HTR-8/SVneo (cell line): ENCODE measurements at places on chromosomes 2 and 18.

GRCh38 chr2:32931945-32932709 lies 14.6 kb upstream of the LTBP1 start:
- DNase-seq = no peak

DNA sequence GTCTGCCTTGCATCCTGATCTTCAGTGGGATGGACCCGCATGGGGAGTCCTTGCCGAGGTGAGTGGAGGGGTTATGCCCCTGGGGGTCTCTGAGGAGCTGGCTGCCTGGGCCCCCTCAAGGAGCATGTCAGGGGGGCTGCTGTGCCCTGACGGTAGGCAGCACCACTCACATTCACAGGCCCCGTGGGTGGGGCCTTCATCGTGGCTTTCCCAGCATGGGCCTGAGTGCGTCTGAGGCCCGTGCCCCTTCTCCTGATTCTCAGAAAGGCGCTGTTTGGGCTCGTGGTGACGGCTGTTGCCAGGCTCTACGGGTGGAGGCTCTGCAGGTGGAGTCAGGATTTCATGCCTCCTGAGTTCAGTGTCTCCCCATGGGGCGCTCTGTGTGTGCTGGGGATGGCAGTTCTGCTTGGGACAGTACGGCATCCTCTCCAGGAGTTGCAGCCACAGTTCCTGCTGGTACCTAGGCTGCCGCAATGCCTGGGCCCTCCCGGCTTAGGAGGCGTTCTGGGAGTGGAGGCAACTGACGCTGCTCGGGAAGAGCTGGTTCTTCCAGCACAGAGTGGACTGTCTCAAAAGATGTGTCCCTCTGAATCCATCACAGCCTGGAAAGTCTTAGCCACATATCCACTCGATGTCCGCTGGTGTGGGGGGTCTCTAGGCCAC lies 57.3 kb downstream of the NTSR2 start:
- DNase-seq = no peak

GRCh38 chr2:168145426-168146310 lies 101.7 kb downstream of the STK39 start:
- no peak for DNase-seq

DNA sequence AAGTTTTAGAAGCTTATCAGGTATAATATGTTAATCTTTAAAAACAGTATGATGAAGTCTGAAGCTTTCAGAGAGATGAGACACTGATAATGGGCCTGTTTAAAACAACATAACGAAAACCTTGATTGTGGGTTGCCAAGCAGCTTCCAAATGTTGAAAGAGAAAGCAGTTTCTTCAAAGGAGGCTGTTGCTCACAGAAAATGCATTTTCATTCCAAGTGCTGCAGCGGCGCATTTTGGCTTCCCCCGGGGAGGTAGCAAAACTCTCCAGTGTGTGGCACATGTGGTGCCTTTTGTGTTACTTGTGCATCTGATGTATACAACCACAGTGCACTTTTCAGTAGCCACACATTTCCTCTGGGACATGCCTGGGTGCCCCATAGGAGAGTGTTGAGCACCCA lies 66.1 kb downstream of the TMEFF2 start:
- no peak for DNase-seq

GRCh38 chr2:212414767-212415211 lies 123.8 kb downstream of the ERBB4 start:
- DNase-seq = no peak

- no peak for DNase-seq
These were observed 13.1 kb upstream of the RAX start for GRCh38 chr18:59286341-59286740.
